ENCODE measurements at places on chromosomes 12 and 14.

- DNase-seq, result no peak
Measured at GRCh38 chr14:99718031-99718810, 34.1 kb downstream of the CYP46A1 start.

GRCh38 chr12:25424211-25424731 is 128.8 kb downstream of the LMNTD1 start:
- no peak for DNase-seq

GRCh38 chr14:95835121-95835730 is 41.4 kb upstream of the TUNAR start:
- no peak for DNase-seq

- DNase-seq, result no peak
Measured at GRCh38 chr12:113683574-113683973, 211.9 kb upstream of the LHX5 start.

DNA sequence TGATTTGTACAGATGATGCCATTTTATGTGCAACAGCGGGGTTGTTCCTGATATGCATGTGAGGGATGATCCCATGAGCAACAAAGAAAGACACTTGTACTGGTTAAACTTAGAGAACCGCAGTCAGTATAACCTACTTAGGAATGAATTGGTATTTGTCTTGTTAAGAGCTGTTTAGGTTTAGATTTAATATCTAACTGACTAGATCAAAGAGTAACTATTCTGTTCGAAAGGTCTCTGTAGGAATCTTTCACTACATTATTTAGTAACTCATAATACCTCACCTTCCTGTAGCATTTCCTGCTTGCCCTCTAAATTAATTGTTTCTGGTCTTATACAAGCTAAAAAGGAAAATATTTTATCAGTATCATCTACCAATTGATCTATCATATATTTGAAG is 350.4 kb downstream of the TRHDE start:
- no peak for DNase-seq

GRCh38 chr12:81337886-81338285 is 260.0 kb downstream of the ACSS3 start:
- no peak for DNase-seq

GRCh38 chr14:68899033-68899603 is 80.0 kb downstream of the ACTN1 start:
- no peak for DNase-seq

DNA sequence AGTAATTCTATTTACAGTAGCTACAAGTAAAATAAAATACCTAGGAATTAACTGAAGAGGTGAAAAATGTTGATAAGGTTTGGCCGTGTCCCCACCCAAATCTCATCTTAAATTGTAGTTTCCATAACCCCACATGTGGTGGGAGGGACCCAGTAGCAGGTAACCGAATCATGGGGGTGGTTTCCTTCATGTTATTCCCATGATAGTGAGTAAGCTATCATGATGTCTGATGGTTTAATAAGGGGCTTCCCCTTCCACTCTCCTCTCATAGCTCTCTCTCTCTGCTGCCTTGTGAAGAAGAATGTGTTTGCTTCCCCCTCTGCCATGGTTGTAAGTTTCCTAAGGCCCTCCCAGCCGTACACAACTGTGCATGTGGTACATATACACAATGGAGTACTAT is 1170.7 kb downstream of the BCL11B start:
- no peak for DNase-seq
